ENCODE measurements at places on chromosomes 13 and 19.

DNA sequence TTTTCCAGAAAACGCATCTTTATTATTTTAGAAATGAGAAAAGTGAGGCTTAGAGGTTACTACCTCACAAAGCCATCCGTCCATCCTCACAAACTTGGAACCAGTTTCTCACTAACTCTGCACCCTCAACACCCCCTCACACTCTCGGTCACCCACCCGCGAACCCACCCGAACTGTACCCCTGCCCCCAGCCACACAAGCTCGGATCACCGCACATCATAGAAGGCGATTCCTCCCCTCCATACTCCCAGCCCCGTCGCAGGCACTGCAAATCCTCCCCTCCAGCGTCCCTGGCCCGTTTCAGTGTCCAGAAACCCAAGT, 238 bp downstream of the ZNF260 start:
- no peak for DNase-seq

- DNase-seq = no peak
Observed at GRCh38 chr13:53012707-53013106, 15.9 kb upstream of the OLFM4 start.

GRCh38 chr13:63983366-63983765, 2567.7 kb upstream of the PCDH20 start:
- DNase-seq = no peak

GRCh38 chr13:76523740-76524340, 362.4 kb downstream of the KCTD12 start:
- no peak for DNase-seq

- peak; percentile 52 for DNase-seq
Observed at GRCh38 chr13:94711561-94712286, 621 bp downstream of the SOX21 start.

DNA sequence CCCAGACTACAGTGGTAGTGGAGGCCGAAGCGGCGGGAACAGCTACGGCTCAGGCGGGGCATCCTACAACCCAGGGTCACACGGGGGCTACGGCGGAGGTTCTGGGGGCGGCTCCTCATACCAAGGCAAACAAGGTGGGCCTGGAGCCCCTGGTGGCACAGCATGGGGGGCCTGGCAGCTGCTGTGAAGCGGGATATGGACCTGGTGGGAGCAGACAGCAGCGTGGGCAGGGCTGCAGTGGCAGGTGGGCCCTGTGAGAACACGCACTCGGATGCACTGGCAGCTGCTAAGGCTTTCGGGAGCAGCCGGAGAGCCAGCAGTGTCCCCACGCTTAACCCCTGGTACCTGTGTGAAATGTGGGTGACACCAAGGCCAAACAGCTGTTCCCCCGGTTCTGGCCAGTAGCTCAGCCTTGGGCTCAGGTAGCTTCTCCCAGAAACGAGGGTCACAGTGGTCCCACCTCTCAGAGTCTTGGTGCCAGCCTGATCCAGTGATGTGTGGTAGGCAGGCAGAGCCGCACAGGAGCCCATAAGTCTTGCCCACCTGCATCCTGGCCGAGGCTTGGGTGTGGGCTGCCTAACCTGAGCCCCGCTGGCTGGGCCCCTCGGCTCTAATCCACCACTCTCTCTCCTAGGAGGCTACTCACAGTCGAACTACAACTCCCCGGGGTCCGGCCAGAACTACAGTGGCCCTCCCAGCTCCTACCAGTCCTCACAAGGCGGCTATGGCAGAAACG, 12.5 kb upstream of the QTRT1 start:
- DNase-seq = no peak

DNA sequence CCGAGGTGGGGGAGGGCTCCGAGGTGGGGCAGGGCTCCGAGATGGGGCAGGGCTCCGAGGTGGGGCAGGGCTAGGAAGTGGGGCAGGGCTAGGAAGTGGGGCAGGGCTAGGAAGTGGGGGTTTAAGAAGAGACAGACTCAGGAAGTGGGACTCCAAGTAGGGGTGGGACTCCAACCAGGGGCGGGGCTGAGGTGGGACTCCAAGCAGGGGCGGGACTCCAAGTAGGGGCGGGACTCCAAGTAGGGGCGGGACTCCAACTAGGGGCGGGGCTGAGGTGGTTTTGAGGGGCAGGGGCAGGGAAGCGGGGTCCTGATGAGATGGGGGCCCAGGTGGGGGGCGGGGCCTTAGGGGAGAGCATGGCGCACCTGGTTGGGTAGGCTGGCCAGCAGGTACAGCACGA, 13.6 kb downstream of the CFD start:
- no peak for DNase-seq

- no peak for DNase-seq
Observed at GRCh38 chr13:86870444-86870843, 800.7 kb upstream of the SLITRK5 start.

- DNase-seq = no peak
Observed at GRCh38 chr19:44626048-44626624, 12.8 kb downstream of the IGSF23 start.

- DNase-seq = no peak
Observed at GRCh38 chr19:51462276-51462675, 4.0 kb upstream of the SIGLEC8 start.

GRCh38 chr13:112729408-112729807, 39.6 kb downstream of the ATP11A start:
- no peak for DNase-seq

- DNase-seq = no peak
Observed at GRCh38 chr13:112055036-112055914, 11.7 kb upstream of the SOX1 start.

DNA sequence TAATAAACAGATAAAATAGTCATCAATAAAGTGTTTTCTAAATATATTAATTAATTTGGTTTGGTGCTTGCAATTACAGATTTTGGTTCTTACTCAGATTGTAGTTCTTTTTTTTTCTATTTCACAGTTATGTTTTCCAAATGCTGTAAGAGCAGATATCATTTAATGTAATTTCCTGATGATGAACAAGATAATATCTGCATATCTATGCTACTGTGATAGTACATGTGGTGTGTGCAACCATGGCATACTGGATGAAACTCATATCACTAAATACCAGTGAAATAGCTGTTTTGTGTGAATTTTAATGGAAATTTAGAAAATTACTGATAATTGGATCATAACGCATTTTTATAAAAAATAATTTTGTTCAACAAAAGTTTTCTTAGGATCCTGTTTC, 88.8 kb upstream of the MAB21L1 start:
- no peak for DNase-seq

GRCh38 chr13:95579303-95579702, 26.8 kb downstream of the CLDN10 start:
- DNase-seq = no peak

DNA sequence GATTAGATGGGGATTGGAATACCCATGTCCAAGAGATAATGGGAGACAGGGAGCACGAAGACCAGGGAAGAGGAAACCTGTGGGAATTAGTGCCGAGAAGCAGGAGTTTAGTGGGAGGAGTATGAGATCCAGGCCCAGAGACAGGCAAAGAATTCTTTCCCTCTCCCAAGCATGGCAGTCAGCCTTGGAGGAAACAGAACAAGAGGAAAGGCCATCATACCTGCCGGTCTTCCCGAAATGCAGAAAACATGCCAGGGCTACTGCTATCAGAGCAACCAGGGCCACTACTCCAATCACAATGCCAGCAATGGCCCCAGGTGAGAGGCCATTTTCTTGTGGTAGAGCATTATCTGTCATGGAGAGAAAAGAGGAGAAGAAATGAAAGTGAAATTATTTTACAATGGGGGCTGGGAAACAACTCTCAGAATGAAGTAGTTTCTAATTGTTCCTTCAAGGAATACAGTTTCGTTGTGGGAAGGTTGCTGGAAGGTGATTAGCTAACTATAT, 16.1 kb downstream of the CEACAM1 start:
- no peak for DNase-seq

DNA sequence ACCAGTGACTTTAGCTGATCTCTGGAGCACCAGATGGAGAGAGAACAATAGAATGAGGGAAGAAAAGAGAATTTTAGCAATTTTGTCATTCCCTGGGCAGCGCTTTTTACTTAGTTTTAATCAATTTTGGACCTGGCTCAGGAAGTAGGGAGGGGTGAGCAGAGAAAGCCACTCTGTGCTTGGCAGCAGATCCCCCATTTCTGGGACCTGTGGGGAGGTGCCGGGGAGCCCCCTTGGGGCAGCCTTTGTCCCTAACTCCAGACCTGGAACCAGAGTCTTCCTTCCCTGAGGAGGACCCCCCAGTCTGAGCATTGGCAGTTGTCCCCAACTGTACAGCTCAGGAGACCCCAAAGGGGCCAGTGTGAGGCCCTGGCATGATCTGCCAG, 10.5 kb downstream of the LYL1 start:
- DNase-seq = no peak

DNA sequence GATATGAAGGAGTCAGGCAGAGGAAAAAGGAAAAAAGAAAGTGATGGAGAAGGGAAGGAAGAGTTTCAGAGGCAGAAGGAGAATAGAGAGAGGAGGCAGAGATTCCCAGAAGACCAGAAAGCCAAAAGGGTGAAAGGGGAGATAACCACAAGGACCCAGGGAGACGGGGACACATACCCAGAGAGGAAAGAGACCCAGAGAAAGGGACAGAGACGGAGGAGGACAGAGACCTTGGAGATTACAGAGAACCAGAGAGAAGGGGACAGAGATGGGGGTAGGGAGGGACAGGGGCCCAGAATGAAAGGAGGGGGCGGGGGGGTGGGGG, 1.4 kb downstream of the PTH2 start:
- DNase-seq = no peak

DNA sequence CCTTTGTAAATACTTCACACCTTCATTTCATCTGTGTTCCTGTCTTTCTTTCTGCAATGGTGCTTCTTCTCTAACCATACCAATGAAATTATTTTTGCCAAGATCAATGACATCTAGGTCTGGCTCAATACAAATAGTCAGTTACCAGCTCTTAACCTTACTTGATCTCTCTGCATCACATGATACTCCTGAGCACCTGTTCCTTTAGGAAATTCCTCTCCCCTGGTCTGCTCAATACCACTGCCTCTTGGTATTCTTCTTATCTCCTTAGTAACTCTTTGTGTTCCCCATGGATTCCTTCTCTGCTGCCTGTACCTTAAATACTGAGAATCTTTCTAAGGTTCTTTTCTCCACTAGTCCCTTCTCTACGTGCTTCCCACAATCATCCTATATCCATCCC, 25.9 kb downstream of the SOHLH2 start:
- no peak for DNase-seq

DNA sequence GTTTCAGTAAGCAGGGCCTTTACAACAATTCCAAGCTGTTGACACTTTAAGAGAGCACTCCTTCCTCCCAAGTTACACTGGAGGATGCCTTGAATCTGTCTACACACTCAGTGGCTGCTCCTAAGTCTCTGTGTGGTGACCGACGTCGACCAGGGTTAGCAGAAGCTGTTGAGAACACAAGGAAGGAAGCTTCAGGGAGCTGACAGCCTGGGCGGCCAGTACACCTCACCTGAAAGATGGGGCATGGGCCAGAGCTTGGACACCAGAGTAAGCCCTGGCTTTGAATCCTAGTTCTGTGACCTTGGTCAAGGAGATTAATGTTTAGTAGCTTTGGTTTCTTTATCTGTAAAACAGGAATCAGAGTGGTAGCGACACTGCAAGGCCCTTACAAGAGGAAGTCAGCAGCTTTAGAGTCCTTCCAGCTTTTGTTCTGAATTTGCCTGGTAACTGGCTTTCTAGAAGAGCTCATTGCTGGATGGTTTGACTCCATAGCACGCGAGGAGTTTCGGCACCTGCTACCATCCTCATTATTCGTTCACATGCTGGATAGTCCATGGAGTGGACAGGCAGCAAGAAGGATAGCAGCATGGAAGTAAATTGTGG, 214.2 kb downstream of the FGF9 start:
- DNase-seq = no peak

DNA sequence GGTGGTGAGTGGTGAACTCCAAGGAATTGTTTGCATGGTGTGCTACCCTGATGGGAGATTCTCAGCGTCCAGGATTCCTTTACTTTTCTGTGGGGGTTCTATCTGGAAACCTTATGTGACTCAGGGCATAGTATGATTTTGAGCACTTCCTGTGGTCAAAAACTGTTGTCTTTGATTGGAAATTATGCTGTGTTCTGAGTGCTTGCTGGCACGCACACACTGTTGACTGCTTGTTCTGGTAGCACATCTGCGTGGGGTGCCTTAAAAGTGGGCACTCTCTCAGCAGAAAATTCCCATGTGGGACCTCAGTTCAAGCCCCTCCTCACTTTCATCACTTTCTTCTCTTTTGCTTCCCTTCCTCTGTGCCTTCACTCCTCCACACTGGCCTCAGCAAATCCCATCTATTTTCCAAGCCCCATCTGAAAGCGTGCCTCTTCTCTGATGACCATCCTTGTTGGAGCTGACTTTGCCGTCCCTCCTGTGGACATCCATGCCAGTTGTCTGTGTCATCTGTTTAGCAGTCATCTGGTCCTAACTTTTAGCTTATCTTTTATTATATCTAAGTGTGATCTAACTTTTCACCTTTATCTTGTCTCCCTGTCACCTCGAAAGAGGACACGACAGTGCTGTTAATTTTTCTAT, 56.4 kb upstream of the NPAS1 start:
- no peak for DNase-seq

DNA sequence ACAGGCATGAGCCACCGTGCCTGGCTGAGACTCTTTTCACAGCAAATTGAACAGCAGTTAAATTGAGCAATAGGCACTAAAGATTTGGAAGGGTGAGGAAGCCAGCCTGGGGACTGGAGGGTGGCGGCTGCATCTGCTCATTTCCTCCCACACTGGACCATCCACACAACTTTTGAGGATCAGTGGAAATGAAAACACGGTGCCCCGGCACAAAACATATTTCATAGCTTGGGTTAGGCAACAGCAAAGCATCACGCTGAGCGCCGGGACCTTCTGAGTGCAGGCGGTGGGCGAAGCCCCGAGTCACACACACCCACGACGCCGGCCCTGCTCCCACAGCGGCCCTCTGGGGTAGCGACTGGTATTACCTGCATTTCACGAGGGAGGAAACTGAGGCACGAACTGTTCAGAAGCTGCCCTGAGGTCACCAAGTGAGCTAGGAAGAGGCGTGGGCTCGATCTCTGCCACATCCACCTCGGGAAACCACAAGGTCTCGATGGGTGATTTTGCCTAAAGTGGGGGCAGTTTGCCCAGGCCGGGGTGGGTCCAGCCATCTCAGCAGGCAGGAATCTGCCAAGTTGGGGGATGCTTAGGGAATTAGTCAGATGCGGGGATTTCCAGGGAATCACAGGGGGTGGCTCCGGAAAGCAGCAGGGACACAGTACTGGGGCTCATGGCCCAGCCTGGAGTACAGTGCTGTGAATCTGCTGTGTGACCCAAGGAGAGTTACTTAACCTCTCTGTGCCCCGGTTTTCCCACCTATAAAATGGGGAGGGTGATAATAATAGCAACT, 3.5 kb upstream of the SBNO2 start:
- DNase-seq = no peak

GRCh38 chr19:9786342-9786741, 17.8 kb upstream of the ZNF846 start:
- DNase-seq = no peak

- no peak for DNase-seq
Observed at GRCh38 chr19:18751571-18751970, 39.5 kb downstream of the COMP start.

All from DMS79 (cell line).